GM18507 (cell line): ENCODE measurements at places on chromosomes 6 and 20.

DNA sequence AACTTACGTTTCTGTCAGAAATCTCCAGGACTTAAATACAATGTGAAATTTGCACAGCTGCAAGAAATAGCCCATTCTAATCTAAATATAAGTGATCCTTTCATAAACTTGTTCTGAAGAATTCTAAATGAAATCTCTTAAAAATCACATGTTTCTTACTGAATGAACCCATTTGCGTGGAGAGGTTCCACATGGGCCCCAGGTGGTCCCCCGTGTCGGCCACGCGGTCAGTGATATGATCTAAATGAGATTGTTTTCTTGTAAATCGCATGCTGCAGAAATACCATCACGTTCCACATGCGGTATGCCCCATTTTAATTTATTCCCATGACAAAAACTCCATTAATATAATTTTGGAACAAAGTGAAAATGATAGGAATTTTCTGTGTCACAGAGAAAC is 818.9 kb upstream of the SLC35B3 start:
- no peak for DNase-seq

DNA sequence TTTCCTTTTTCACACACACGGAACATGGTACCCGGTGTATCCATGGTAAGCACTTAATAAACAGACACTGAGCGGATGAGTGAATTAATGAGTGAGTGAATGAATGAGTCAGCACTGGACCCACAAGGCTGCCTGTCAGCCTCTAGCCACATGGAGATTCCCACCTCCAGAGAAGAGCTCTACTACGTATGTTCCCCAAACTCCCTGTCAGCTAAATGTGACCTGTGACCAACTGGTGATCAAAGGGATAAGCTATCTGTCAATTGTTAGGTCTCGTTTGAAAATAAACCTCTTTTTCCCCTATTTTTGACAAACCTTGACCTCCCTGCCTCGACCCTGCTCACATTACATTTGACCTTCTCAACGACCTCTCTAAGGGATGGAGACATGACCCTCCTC is 24.5 kb upstream of the TAF8 start:
- no peak for DNase-seq

DNA sequence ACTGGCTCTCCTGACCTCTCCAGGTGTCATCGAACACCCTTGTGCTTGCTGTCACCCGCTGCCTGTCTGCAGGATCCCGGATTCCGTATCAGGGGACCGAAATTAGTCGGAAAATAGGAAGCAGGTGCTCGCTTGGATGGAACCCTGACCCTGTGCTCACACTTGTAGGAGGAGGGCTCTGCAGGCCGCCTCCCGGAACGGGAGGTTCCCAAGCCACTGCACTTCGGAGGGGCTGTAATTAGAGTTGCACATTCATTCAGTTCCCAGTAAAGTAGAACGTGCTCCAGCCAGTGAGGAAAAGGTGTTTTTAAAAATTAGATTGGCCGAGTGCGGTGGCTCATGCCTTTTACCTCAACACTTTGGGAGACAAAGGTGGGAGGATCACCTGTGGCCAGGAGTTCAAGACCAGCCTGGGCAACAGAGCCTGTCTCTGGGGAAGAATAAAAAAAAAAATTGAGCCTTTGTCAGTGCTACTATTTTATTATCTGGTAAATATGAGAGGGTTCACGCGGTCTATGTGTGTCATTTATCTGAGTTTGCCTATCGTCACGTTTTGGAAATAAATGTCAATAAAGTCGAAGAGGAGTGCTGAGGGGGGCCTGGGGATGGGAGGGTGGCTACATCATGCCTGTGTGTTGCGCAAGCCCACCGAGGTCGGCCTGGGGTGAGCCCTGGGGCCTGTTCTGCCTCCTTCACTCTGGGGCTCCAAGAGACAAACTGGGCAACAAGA is 1.5 kb upstream of the GMEB2 start:
- DNase-seq = no peak

DNA sequence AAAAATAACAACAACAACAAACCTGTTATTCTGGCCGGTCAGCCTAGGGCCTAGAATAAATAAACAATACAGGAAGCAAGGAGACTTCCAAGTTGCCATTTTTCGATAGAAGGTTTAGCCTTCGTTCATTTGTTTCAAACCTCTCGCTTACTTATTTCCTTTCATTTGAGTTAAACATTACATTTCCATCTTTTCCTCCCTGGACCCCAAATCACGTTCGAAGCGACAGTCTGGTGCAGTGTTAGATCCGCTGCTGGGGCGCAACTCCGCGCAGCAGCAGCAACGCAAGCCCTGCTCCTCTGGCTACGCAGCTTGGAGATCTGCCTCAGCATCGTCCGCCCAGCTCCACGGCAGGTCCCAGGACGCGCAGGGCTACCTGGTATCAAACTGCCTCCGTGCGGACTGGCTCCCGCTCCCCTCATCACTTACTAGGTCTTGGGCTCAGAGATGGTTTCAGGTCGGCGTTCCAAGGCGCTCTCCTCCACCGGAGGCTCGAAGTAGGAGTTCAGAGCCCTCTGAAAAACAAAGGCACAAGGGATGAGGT is 530 bp downstream of the TDP2 start:
- DNase-seq = no peak

GRCh38 chr6:147821295-147821897 is 312.9 kb downstream of the SAMD5 start:
- DNase-seq = no peak

GRCh38 chr6:45438849-45439406 is 61.2 kb upstream of the SUPT3H start:
- DNase-seq = no peak

DNA sequence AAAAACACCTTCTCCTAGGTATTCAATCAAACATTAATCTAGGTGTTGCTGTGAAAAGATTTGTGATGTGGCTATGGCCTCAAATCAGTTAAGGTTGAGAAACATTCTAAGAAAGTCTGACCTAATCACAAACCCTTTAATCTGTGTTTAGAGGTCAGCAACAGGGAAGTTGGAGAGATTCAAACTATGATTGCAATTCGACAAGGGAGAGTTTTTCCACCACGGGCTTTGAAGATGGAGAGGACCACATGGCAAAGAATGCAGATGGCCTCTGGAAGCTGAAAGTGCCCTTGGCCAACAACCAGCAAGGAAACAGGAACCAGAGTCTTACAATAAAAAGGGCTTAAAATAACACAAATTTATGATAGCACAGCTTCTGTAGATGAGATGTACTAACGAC is 29.6 kb upstream of the LGSN start:
- no peak for DNase-seq

GRCh38 chr6:147447835-147448611 is 60.5 kb upstream of the SAMD5 start:
- no peak for DNase-seq

GRCh38 chr20:40868551-40869217 is 159.9 kb upstream of the TOP1 start:
- no peak for DNase-seq

DNA sequence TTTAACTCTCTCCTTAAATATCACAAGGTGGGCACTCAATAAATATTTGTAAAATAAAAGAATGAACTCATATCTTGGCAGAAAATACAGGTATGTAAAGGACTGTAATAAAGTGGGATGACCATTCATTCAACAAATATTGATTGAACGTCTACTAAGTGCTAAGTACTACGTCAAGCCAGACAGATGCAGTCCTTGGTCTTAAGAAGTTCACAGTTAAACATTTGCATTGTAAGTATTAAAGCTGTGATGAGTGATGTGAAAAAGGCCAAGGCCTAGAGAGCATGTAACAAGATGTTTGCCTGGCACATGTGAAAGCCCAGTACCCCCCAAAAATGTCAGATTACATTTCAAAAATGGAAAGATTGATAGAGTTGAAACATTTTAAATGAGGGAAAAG is 130.1 kb upstream of the TMEM170B start:
- DNase-seq = no peak

DNA sequence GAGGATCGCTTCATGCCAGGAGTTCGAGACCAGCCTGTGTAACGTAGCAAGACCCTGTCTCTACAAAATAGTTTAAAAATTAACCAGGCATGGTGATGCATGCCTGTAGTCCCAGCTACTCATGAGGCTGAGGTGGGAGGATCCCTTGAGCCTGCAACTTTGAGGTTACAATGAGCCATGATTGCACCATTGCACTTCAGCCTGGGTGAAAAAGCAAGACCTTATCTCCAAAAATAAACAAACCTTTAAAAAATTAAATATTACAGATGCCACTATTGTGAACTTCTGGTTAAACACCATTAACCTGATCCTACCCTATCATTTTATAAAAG is 116.8 kb downstream of the ARHGAP18 start:
- DNase-seq = no peak

DNA sequence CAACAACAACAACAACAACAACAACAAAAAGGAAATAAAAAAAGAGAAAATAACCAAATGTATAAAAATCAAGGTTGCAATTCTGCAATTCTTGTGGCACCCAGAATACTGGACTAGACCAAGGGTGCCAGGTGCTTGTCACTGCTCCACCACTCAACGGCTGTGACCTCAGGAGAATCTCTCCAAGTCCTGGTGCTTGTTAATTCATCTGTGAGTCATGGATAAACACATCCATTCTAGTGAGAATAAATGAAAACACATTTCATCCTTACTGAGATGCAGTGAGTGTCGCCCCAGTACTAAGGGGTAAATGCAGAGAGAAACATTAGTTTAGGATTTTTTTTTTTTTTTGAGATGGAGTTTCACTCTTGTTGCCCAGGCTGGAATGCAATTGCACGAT is 32.0 kb downstream of the HLA-C start:
- no peak for DNase-seq

DNA sequence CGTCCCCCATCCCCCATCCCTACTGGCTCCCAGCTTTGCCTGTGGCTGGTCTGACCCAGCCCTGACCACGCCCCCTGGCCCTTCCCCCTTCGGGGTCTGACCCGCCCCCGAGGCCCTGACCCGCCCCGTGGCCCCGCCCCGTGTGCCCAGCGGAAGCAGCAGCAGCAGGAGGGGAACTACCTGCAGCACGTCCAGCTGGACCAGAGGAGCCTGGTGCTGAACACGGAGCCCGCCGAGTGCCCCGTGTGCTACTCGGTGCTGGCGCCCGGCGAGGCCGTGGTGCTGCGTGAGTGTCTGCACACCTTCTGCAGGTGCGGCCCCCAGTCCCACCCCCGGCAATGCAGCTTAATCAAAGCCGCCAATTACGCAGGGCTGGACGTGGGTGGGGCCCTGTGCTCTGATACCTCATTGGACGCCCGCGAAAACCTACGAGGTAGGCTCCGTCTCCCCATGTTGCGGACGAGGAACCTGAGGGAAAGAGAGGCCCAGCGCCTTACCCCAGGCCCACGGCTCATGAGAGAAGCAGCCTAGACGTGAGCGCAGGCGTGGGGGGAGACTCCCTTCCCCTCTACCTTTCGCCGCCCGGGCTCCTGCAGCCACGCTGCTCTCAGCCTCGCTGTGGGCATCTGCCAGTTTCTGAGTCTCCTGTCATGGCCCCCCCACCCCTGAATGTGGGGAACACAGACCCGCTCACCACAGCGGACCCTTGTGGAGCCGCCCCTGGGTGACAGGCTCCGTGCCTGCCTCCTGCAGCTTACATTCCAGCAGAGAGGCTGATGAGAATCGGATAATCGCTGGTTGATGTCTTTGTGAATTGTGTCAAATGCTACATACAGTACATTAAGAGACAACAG is 12.8 kb downstream of the RBCK1 start:
- DNase-seq = no peak

DNA sequence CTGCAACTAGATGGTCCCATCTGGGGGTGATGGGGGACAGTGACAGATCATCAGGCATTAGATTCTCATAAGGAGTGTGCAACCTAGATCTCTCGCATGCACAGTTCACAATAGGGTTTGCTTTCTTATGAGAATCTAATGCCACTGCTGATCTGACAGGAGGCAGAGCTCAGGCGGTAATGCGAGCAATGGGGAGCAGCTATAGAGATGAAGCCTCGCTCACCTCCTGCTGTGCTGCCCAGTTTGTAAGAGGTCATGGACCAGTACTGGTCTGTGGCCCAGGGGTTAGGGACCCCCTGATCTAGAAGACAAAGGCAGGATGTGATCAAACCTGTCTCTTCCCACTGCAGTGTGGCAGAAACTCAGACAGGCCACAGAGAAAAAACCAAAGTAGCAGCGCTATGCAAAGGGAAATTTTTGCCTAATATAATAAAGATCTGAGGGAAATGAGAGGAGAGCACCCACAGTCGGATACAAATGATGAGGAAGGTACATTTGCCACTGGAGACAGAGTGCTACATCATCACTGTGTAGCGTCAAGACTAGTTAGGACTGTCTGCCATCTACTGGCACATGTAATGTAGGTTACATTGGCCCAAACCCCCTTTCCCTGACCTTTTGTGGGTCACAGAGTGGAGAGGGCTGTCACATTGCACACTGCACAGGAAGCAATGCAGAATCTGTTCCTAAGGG is 4.1 kb upstream of the LY86 start:
- DNase-seq = no peak

GRCh38 chr6:34022873-34023255 is 123.0 kb downstream of the GRM4 start:
- no peak for DNase-seq

DNA sequence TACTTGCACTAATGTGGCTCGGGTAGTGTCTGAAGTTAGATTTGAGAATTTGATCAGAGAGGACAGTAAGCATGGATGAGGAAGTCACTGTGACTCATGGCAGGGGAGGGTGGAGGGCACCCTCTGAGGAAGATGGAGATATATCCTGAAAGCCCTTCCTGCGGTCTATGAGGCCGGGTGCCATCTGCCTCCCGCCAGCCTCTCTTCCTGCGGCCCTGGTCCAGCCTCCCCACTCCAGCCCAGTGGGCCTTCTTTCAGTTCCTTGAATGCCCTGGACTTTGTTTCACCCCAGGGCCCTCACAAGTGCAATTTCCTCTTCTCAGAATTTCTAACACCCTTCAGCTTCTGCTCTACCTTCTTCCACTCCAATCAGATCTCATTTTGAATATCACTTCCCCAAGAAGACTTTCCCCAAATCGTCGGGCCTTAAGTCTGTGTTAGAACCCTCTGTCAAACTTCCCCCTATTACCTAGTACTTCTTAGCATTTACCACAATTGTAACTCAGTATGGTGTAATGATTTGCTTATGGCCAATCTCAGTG is 20.2 kb upstream of the TNFAIP3 start:
- DNase-seq = no peak

- no peak for DNase-seq
These were observed 1.4 kb downstream of the FYN start for GRCh38 chr6:111871725-111872400.

- no peak for DNase-seq
These were observed 186.3 kb downstream of the AKAP7 start for GRCh38 chr6:131321589-131321988.

DNA sequence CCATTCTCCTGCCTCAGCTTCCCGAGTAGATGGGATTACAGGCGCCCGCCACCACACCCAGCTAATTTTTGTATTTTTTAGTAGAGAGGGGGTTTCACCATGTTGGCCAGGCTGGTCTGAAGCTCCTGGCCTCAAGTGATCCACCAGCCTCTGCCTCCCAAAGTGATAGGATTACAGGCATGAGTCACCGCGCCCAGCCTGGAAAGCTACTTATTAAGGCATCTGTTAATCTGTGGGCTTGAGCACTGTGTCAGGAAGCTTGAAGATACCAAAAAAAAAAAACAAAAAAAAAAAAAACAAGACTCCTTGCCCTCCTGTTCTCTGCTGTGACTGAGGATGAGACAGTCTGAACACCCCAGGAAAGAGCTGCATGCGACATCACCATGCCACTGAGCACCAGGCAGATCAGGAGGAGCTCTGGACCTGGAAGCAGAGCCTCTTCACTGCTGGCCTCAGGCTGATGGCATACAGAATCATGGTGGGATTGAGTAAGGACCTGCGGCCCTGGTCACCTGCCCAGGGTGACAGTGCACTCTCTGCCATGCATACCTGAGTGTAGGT is 166.5 kb upstream of the SNX9 start:
- no peak for DNase-seq
